ENCODE measurements at places on chromosomes 4 and X.

- DNase-seq: no peak
Observed at GRCh38 chr4:108078024-108078733, 88.5 kb downstream of the HADH start.

GRCh38 chrX:115595049-115595448 lies 34.1 kb downstream of the PLS3 start:
- no peak for DNase-seq

DNA sequence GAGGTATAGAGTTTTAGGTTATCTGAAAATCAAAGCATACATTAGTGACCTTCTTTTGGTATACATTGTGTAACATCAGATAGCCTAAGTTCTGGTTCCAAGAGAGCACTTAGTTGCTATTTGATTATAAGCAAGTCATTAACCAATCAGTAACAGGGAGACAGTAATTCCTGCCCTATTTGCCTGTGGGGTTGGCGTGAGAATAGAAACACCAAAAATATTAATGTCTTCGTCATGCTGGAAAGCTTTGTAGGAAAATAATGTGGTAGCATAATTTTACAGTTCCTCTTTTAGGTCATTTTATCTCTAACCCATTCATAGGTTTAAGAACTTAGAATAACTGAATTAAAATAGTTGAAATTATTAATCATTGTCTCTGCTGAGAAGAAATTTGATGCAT lies 37.8 kb downstream of the NPNT start:
- DNase-seq: no peak

- no peak for DNase-seq
Observed at GRCh38 chr4:36568575-36568974, 287.2 kb downstream of the DTHD1 start.

GRCh38 chr4:138751309-138751708 lies 264.3 kb upstream of the NOCT start:
- DNase-seq: no peak

DNA sequence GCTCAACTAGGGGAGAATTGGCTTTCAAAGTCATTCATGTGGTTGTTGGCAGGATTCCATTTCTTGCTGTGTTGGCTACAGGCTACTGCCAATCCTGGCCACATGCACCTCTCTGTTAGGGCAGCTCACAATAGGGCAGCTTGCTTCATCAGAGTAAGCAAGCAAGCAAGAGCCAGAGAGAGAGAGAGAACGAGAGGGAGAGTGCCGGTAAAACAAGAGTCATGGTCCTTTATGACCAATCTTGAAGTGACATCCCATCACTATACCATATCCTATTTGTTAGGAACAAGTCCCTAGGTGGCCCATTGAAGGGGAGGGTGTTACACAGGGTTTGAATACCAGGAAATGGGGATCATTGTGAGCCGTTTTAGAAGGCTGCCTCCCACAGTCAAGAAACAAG lies 33.0 kb upstream of the TLR2 start:
- no peak for DNase-seq

DNA sequence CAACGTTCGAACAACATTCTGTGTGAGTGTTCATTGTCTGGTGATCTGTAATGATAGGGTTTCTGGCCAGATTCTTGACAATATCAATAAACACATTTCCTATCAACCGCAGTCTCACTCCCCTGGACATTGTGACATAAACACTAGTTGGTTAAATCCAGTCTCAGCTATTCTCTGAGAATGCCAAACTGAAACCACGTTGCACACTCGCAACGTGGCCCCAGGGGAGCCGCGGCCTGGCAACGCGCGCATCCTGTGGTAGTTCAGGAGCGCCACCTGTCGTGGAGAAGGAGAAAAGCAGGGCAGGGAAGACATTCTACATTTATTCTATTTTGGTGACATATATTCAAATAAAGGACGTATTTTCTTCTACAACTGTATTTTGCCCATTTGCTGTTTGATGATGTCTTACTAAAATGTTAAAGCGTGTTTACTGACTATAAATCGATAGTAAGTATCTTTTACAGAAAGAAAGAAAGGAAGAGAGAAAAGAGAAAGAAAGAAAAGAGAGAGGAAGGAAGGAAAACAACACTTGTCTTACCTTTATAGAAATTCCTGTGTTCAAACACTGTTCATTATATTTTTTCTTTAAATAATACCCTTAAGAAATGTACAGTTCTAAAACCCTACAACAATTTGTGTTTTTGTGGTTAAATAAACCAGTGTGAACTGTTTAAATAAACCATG lies 738.3 kb upstream of the FRG1 start:
- DNase-seq: no peak

DNA sequence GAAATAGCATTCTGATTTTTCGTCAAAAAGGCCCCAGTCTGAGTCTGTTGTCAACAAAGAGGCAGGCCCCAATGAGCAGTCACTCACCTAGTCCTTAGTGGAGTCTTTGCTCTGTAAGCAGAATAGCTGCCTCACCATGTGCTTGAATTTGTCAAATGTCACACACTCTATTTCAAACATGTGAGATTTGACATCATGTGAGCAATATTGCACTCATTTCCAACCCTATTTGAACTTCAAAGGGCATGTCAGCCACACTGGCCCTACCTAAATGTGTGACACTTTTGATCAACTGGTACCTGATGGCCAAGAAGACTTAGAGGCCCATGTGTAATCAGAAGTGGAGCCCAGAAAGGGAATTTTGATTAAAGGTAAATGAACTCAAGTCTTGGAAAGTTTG lies 59.4 kb upstream of the PLAC1 start:
- DNase-seq: no peak

GRCh38 chr4:54942721-54943120 lies 182.7 kb downstream of the KDR start:
- DNase-seq: no peak

GRCh38 chrX:50877310-50877709 lies 33.2 kb upstream of the BMP15 start:
- DNase-seq: no peak

DNA sequence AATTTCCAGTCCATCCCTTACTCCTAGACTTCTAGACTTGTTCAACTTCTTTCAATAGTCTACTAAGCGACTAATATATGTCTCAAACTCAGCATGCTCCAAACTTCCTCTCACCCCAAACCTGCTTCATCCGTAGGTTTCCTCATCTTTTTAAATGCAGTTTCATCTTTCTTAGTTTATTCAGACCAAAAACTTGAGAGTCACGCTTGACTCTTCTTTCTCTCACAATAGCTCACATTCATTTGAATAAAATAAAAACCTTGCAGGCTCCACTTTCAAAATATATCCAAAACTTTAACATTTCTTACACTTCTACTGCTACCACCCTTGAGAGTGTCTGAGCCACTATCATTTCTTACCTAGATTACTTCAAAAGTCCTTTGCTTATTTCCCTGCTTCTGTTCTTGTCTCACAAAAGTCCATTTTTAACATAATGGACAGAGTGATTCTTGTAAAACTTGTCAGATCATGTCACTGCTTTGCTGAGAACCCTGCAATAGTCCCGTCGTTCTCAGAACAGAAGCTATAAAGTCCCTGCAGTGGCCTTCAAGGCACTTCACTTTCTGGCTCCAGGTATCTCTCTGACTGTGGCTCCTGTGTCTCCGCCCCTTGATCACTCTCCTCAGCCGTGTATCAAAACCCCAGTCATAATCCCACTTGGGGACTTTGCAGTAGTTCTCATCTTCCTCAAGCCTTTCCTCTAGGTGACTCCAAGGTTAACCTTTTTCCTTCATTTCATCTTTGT lies 167.6 kb downstream of the ARHGAP24 start:
- DNase-seq: no peak

DNA sequence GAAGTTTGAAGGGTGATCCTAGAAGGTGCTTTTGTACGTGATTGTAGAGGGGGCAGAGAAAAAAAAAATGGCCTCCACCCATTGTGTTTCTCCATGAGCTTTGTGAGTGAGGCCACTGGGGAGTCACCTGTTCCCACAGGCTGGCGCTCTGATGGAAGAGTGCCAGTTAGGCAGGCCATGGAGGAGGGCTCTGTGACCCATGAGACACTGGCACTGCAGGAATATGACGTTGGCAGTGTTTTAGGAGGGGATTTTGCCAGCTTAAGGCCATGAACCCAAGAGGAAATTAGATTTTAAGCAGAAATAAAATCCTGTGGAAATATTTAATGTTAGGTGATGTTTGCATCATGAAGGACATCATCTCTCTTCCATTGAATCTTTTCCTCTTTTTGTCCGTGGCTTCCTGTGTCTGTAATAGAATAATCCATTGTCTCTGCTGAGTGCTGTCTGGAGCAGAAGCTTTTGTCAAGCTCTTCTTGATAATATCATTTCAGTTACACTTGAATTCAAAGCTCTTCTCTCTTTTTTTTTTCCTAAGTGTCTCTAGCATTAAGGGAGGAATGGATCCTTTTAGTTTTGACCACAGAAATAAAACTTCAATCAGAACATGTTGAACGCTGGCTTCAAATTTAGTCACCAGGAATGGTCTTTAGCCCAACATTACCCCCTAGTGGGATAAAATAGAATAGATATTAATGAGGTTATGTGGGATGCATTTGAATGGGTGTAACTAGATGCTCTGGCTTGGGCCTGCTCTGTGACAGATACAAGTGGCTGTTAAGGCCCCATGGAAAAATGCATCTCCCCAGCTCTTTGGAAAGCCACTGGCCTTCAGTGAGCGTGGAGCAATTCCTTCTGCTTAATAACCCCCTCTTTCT lies 41.0 kb upstream of the UCP1 start:
- no peak for DNase-seq

DNA sequence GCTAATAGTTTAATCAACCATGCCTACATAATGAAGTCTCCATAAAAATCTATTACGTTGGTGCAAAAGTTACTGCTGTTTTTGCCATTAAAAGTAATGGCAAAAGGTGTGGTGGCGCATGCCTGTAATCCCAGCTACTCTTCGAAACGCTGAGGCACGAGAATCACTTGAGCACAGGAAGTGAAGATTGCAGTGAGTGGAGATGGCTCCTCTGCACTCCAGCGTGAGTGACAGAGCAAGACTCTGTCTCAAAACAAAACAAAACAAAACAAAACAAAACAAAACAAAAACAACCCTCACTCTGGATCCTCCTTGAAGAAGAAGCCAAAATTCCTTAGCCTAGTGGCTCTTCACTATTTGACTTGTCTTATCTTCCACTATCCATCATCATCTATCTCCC lies 78.0 kb downstream of the MSN start:
- DNase-seq: no peak

GRCh38 chr4:100118181-100118580 lies 72.1 kb downstream of the DDIT4L start:
- no peak for DNase-seq

GRCh38 chr4:3880615-3881120 lies 114.5 kb downstream of the ADRA2C start:
- peak; percentile 24 for DNase-seq

DNA sequence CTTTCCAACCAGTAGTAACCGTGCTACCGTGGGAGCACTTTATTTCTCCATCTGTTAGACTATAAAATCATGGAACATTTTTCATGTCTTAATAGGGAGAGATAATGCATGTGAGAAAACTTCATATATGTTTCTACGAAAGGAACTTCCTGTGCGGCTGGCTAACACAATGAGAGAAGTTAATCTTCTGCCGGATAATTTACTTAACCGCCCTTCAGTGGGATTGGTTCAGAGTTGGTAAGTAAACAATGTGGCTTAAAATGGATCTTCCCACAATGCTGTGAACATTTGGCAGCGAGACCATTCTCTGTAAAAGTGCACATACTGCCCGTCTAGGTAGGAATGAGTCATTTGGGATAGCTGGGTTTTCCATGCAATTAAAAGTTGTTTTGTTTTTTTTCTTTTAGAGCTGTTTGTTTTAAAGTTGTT lies 29.6 kb downstream of the PDK3 start:
- no peak for DNase-seq

DNA sequence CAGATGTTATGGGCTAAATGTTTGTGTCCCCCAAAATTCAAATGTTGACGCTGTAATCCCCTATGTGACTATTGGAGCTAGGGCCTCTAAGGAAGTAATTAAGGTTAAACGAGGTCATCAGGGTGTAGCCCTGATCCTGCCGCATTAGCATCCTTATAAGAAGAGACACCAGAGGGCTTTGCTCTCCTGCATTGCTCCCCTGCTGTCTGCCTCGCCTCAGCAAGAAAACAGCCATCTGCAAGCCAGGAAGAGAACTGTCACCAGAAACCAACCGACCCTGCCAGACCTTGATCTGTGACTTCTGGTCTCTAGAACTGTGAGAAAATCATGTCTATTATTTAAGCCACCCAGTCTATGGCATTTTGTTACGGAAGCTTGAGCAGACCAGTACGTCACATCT lies 331.9 kb downstream of the DCTD start:
- no peak for DNase-seq

DNA sequence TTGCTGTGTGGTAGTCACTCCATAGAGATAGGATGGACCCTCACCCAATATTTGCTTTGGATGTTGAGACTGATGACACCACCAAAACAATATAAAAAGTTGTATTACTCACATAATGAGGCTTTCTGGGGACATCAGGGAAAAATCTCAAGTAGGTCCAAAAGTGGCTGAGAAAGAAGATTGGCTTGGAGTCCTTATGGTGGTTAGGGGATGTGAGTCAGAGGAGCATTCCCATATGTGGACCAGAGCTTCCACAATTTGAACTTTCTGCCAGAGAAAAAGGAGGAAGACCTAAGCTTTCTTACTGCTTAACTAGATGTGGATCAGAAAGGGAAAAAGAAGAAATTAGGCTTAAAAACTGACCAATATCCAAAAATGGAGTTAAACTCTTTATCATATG lies 460.5 kb downstream of the SH3BGRL start:
- DNase-seq: no peak
